ENCODE measurements at places on chromosomes 1 and 21. TPM values are rescaled to one million over a fixed set of nuclear protein-coding genes. Genes with fewer than 3 reads are reported as not detected.

DNA sequence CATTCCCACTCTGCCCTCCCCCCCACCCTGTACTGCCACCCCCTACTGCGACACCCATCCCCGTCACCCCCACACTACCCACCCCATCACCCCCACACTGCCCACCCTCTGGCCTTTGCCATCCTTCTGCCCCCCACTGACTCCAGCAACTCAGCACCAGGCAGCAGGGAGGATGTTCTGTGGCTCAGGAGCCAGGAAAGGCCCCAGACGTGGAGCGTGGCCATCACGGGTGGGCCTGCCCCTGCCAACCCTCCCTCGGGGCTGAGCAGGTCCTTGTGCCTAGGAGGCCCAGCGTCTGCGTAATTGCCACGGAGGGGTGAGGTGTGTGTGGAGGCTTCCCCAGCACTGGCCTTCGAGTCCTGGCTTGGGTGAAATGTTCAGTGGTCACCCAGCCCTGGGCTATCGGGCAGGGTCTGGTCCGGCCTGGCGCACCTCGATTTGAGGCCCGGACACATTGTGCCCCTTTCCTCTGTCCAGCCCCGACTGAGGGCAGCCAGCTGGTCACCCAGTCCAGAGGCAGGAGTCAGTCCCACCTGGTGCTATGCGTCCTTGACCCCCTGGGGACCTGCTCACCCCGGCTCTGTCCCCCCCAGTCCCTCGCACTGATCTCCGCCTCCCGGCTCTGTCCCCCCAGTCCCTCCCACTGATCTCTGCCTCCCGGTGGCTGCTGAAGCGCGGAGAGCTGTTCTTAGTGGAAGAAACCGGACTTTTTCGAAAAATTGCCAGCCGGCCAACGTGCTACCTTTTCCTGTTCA lies 23.0 kb downstream of the ARHGEF16 start:
- no peak for DNase-seq

DNA sequence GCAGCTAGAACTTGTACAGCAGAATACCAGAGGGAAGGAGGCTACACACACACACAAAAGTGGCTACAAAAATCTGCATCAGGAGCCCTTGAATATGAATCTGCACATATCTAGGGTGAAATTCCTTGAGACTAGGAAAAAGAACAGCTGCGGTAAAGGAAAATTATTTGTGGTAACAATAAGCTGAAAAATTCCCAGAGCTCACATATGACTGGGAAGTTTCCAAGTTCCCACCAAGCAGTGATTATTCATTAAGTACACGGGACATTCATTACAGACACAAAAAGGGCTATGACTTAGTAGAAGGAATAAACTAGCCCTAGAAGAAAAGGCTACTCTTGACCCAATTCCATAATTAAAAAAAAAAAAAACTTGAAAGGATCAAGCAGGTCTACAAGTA lies 149.5 kb upstream of the BACE2 start:
- no peak for DNase-seq

GRCh38 chr1:220410611-220411010 lies 117.3 kb upstream of the MARK1 start:
- DNase-seq: peak; percentile 30

DNA sequence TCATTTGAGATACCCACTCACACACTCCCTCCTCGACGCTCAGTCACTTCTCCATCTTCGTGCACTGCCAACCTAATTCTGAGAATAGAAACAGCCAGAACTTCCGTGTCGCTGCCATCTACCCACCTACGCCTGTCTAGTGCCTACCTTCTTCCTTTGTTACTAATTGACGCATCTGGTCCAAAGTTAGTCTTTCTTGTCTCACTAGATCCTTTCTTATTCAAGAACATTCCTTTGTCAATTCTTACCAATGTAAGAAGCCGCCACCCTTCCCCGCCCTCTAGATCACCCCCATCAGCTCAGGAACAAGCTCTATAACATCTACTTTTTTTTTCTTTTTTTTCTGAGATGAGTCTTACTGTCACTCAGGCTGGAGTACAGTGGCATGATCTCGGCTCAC lies 3.7 kb downstream of the PADI6 start:
- no peak for DNase-seq

- DNase-seq: no peak
Measured at GRCh38 chr1:118253053-118253915, 68.3 kb upstream of the SPAG17 start.

DNA sequence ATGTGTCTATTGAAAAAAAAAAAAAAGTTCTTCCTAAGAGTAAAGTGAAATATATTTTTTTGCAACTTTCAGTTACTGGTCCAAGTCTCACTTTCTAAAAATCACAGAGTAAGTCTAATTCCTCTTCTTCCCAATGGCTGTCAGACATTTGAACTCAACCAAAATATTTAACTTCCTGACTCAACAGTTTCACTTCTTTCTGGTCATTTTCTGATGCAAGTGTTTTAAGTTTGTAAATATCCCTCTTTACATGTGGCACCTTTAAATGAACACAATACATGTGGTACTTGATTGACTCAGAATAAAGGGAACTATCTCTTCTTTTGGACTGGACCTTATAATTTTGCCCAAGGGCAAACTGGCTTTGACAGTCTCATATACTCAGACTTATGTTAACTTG lies 76.7 kb downstream of the ASH1L start:
- no peak for DNase-seq

DNA sequence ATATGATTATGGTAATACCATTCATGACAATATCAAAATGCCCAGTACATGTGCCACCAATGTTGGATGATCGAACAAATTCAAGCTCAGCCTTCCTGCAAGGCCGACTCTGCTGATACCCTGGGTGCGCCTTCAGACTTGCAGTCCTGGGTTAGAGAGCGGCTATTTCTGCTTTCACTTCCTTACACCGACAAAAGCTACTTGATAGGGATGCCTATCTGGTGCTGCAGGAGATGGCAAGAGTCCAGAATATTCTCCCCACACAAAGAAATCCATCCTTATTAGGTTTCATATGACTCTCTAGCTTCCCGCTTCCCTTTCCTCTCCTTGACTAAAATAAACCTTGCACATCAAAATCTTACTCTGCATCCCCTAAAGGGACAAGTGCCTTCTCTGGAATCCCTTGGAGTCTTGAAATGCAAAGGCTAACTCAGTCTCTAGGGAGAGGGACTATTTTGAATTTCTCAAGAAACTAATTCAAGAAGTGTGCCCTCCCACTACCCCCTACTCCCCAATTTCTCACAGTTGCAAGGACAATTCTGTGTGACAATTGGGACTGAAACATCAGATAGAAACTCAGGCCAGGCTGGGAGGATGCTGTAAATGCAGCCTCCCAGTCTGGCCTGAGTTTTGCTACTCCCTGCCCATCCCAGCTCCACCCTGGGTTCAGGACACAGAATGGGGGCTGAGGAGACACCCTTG lies 103.1 kb upstream of the USP24 start:
- no peak for DNase-seq

DNA sequence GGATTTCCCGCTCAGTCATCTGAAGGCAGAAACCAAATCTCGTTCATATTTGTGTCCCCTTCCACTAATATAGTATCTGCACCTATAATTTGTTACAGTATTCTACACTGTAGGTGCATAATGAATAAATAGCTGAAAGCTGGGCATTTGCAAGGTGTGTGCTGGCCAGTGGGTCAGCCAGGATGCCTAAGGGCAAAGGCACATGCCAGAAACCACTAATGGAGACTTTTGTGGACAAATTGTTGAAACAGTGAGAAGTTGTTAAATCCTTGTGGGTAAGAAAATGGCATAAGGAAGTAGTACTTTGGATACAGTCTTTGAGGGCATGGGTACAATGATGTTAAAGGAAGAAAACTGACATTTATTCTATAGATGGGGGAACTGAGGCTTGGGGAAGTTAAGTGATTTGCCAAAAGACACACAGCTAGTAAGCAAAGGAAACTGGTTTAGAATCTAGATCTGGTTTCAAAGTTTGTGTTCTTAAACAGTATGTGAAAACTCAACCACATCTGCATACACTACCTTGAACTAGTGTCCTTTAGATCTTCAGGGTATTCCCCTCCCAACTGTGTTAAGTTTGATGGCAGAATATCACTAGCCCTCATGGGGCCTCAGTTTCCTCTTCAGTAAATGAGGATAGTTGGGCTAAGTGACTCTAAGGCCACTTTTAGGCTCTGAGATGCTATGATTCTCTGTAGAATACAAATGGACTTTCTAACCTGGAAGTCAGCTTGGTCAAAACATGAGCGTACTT lies 26.5 kb upstream of the LRRC8C start:
- no peak for DNase-seq

- DNase-seq: no peak
Measured at GRCh38 chr1:234271243-234271606, 102.0 kb upstream of the COA6 start.

GRCh38 chr1:109885589-109885988 lies 25.1 kb upstream of the CSF1 start:
- DNase-seq: no peak

GRCh38 chr1:151318975-151319374 lies 8.2 kb downstream of the PI4KB start:
- DNase-seq: no peak

DNA sequence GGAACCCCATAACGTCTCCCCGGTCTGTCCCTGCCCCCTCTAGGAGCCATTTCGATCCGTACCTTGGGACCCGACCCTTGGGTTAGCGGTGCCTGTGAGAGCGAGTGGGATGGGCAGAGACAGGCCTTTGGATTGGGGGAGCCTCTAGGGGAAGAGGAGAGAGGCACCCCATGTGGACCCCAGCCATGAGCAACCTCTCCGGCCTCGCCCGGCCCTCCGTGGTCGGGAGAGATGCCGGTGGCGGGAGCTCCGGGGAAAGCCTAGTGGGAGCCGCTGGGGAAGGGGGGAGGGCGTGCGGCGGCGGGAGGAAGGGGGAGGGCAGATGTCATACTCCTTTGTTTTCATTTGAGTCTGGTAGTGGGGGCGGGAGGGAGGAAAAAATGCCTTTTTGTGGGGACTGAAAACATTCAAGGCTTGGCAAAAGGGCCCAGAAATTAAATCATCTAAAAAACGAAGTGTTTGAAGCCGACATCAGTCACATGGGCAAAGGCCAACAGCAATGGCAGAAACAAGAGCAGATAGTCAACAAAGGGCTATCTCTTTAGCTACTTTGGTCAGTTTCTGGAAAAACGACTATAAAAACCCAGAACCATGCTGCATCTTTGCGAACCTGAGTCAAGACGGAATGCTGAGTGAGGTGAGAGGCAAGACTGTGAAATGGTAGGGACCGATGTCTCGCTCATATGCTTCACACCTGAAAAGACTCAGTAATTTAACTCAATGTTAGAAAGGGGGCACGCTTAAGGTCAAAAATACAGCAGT lies 758 bp downstream of the PTBP2 start:
- peak; percentile 55 for DNase-seq

- no peak for DNase-seq
Measured at GRCh38 chr1:197691816-197692215, 83.5 kb downstream of the DENND1B start.

DNA sequence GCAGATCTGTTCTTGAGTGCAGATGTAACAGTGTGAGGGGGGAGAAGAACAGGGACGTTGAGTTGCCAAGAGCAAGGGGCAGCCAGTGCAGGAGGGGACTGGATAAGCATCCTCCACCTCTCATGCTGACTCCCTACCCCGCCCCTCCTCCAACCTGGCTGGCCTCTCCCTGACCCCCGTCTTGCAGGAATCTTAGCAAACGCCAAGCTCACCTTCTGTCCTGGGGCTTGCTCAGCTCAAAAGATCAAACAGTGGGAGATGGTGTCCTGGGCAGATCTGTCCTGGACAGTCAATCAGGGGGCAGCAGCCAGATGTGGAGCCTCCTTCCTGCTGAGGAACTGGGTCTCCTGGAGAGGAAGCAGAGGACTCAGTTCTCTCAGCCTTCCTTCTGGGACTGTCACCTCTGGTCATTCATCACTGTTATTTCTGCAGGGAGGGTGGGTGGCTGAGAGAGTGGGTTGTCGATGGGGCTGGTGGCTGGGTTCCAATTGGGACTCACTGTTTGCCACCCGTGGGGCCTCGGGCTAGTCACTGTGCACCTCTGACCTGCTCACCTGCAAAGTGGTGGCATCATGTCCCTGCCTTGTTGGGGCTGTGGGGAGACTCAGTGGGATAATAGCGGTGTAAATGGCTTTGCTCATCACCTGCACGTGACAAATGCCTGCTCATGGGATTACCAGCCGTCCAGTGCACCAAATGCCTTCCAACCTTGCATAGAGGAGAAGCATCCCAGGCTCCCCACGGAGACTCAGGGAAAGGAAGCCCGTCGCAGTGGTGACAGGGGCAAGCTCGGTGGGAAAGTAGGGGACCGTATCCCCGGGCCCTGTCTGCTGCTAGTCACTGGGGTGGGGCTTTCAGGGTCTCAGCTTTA lies 154.4 kb downstream of the PTPRU start:
- no peak for DNase-seq

DNA sequence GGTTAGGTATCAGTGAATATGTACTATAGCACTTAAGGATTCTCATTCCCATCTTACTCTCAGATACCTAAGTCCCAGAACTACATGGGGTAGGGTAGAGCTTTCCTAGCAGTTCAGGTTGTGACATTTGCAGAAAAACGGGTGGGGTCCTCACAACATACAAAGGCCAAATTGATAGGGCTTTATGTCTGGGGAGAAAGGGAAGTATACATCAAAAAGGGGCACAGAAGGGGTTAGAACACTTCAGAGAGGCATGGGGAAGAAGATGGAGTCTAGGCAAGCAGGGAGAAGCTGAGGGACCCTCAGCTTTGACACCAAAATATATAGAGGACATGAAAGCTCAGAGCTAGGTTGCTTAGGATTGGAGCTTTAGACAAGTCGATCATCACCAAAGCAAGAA lies 3.6 kb downstream of the UROD start:
- no peak for DNase-seq

- no peak for DNase-seq
Measured at GRCh38 chr1:219121679-219122078, 52.0 kb upstream of the LYPLAL1 start.

GRCh38 chr21:31731056-31731856 lies 662 bp downstream of the SCAF4 start:
- no peak for DNase-seq

GRCh38 chr1:218474128-218474527 lies 129.0 kb downstream of the TGFB2 start:
- no peak for DNase-seq

GRCh38 chr1:2098301-2098698 lies 48.1 kb downstream of the PRKCZ start:
- DNase-seq: no peak

GRCh38 chr1:95409901-95410300 lies 175.9 kb downstream of the RWDD3 start:
- no peak for DNase-seq

GRCh38 chr1:165877940-165878556 lies 50.6 kb downstream of the UCK2 start:
- no peak for DNase-seq

DNA sequence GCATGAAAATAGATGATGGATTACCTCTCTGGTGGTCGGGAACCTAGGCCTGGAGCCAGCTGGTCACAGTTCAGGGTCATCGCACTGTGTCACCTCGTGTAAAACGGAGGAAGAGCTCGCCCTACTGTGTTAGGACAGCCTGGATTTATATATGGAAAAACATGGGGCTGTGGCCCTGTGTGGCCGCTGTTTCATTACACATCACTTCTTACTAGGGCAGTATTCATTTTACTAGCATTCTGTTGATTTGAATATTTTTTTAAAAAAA lies 104.5 kb upstream of the COL6A1 start:
- DNase-seq: no peak

Gene MUTYH
- 22.1 TPM for total RNA-seq

Gene PLA2G2C
- total RNA-seq: not detected

Gene SAMSN1
- total RNA-seq: not detected

Gene LIN28A
- not detected for total RNA-seq

Gene WNT3A
- not detected for total RNA-seq

Gene ITGB2
- total RNA-seq: 2.7 TPM

Gene IFI44
- total RNA-seq: 1.3 TPM

Gene HES3
- not detected for total RNA-seq

Gene PCSK9
- 0.67 TPM for total RNA-seq

Gene LCE6A
- total RNA-seq: not detected

Gene GIPC2
- total RNA-seq: not detected

Gene MYBPH
- not detected for total RNA-seq

Gene SYT6
- total RNA-seq: not detected

Data from mammary epithelial cell (primary cell).